NCI-H1694 treated with DMSO at 0.1 percent for 48 hours (cell line): ENCODE measurements at places on chromosomes 11 and 22.

DNA sequence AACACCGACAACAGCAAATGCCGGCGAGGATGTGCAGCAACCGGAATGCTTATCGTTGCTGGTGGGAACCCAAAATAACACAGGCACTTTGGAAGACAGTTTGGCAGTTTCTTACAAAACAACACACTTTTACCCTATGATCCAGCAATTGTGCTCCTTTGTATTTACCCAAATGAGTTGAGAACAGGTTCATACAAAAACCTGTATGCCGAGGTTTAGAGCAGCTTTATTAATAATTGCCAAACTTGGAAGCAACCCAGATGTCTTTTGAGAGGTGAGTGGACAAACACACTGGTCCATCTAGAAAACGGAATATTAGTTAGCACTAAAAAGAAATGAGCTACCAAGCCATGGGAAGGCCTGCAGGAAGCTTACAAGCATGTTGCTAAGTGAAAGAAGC lies 118.9 kb downstream of the CTTN start:
- DNase-seq = no peak

- DNase-seq = no peak
Measured at GRCh38 chr22:46430961-46431838, 95.7 kb downstream of the TRMU start.

- DNase-seq = no peak
Measured at GRCh38 chr11:33894398-33894746, 2.5 kb upstream of the LMO2 start.

- DNase-seq = no peak
Measured at GRCh38 chr11:115848080-115848479, 343.9 kb upstream of the CADM1 start.

DNA sequence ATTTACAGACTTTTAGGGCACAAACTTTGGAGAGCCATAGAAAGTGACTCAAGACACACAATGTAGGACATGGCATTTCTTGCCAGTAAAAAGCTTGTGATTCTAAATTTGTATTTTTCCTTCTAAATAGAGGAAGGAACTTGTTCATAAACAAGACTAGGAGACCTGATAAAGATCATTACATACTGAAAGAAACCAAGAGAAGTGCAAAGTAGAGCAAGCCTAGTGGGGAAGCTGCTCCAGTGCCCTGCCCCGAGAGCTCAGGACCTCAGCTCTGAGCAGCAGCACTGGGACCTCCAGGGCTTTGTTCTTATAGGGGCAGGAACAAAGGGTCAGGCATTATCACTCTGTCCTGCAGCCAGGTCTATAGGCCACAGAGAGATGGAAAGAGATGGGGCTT lies 7.2 kb downstream of the IRAG1 start:
- DNase-seq = no peak
